ENCODE measurements at places on chromosomes 6 and 20. TPM values are rescaled to one million over a fixed set of nuclear protein-coding genes. Genes with fewer than 3 reads are reported as not detected.

GLO1 gene
- 79.1 TPM for total RNA-seq

HCK gene
- not detected for total RNA-seq

DPPA5 gene
- not detected for total RNA-seq

BPIFB2 gene
- not detected for total RNA-seq

CRIP3 gene
- total RNA-seq, result not detected

SLC13A3 gene
- 4.2 TPM for total RNA-seq
